ENCODE measurements at places on chromosomes 12 and 14. TPM values are rescaled to one million over a fixed set of nuclear protein-coding genes. Genes with fewer than 3 reads are reported as not detected.

The RDH5 gene
- 12.1 TPM for total RNA-seq

The ASB2 gene
- 0.99 TPM for total RNA-seq

The PLBD1 gene
- total RNA-seq = 5.4 TPM

The ADCY6 gene
- 53.2 TPM for total RNA-seq

The MYBPC1 gene
- total RNA-seq = not detected

The FAM181A gene
- total RNA-seq = not detected

The TSHR gene
- not detected for total RNA-seq

The TDRD9 gene
- total RNA-seq = 0.50 TPM

The SERPINA9 gene
- not detected for total RNA-seq

DNA sequence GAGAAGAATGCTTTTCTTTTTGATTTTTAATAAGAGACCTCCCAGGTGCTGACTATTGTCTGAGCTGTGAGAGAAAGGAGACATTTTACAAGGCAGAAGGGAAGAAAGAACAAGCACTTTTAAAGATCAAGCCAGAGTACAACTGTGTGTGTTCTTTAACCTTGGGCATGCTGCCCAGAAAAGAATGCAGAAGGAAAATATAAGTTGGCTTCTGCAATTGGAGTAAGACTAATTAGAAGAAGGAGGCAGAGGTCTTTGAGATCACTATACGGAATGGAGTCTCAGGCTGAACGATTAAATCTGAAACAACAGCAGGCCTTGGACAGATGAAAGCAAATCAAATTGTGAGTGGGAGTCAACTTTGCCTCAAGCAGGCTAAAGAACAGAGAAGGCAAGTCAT lies 230.5 kb downstream of the ATP23 start:
- peak; percentile 86 for DNase-seq

GRCh38 chr12:77116277-77116676 lies 50.9 kb upstream of the E2F7 start:
- DNase-seq = peak; percentile 80

GRCh38 chr12:63949902-63950301 lies 105.4 kb downstream of the SRGAP1 start:
- DNase-seq = peak; percentile 57

GRCh38 chr14:64709126-64709525 lies 4.9 kb downstream of the PLEKHG3 start:
- no peak for DNase-seq

GRCh38 chr14:104099096-104100041 lies 13.9 kb downstream of the ASPG start:
- DNase-seq = no peak
